Large intestine (tissue), 12 donors: ENCODE measurements at places on chromosomes 12 and 14. TPM values are rescaled to one million over a fixed set of nuclear protein-coding genes. Genes with fewer than 3 reads are reported as not detected.

The SERPINA10 gene
- 0.90 TPM for polyA plus RNA-seq

The FAIM2 gene
- polyA plus RNA-seq: 8.9 TPM

The TBX5 gene
- not detected for polyA plus RNA-seq

The SYNE2 gene
- polyA plus RNA-seq: 50.5 TPM

The COX8C gene
- polyA plus RNA-seq: 0.27 TPM

- DNase-seq: no peak
These were observed 544.2 kb downstream of the ETNK1 start for GRCh38 chr12:23169012-23169695.

DNA sequence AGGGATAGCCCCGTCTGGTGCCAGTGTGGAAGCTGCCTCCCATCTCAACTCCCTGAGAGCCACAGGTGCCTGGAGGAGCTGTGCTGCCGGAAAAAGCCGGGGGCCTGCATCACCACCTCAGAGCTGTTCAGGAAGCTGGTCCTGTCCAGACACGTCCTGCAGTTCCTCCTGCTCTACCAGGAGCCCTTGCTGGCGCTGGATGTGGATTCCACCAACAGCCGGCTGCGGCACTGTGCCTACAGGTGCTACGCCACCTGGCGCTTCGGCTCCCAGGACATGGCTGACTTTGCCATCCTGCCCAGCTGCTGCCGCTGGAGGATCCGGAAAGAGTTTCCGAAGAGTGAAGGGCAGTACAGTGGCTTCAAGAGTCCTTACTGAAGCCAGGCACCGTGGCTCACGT is 25.5 kb upstream of the P2RX4 start:
- no peak for DNase-seq

GRCh38 chr12:104702565-104703139 is 245.9 kb downstream of the CHST11 start:
- no peak for DNase-seq

GRCh38 chr12:1277905-1278304 is 286.9 kb downstream of the ERC1 start:
- no peak for DNase-seq

GRCh38 chr12:49208676-49209075 is 19.8 kb upstream of the TUBA1A start:
- no peak for DNase-seq

- no peak for DNase-seq
These were observed 241.6 kb downstream of the EGLN3 start for GRCh38 chr14:33709283-33709682.

- no peak for DNase-seq
These were observed 73.5 kb downstream of the TTC7B start for GRCh38 chr14:90742729-90743128.

GRCh38 chr14:105745433-105746123 is 219.2 kb downstream of the TMEM121 start:
- DNase-seq: no peak
